ENCODE measurements at places on chromosomes 2 and 18.

DNA sequence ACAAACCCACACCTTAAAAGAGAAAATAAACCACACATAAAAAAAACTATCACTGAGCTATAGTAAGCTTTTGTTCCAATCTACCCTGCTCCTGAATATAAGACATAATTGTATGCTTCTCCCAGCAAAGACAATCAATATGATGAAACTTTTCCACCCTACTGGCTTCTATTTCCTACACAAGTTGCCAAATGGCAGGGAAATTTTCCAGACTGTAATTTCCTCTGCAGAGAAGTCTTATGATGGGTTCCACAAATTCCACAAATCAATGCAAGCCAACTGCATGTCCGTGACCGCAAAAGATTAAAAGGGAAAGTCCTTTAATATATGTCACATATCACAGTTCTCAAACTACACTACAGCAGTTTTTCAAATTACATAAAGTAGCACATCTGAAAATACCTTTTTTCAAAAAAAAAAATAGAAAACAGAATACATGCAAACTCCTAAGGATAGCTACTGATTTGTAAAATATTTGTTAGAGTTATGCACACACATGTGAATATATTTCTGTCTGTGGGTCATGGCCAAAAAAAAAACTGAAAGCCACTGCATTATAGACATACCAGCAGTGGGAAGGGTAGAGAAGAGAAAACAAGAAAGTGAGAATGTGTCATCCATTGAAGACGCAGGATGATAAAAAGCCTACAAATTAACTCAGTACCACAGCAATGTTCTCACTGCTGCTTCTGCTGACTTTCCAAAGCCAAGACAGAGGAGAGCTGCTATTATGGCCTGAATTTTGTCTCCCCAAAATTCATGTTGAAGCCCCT, 61.4 kb downstream of the RPL31 start:
- DNase-seq: no peak

DNA sequence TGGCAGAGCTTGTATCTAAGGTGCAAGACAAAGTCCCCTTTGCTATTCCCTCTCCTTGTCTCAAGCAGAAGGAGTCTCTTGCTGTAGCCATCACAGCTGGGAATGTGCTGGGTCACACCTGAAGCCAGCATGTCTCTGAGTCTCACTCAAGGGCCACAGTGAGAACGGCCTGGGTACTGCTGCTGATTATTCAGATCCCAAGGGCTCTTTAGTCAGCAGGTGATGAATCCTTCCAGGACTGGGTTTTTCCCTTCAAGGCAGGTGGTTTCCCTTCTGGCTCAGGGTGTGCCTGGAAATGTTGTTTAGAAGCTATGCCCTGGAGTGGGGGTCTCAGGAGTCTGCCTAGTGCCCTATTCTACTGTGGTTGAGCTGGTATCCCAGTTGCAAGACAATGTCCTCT, 356.3 kb downstream of the PARD3B start:
- no peak for DNase-seq

DNA sequence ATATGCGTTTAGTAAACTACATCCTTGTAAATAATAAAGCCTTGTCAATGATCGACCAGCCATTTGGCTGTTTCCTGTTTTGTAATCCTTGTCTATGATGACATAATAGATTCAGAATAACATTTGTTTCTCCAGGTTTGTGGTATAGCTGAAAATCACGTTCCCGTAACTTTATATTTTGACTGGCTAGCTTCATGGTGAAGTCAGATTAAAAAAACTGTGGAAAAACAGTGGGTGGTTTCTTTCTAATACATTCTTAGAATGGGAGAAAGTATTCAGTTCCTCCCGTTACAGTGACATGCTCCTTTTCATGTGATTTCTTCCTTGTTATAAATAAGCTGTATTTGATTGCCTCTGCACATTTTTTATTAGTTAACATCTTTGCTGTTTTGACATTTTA, 366.9 kb downstream of the NYAP2 start:
- DNase-seq: no peak

DNA sequence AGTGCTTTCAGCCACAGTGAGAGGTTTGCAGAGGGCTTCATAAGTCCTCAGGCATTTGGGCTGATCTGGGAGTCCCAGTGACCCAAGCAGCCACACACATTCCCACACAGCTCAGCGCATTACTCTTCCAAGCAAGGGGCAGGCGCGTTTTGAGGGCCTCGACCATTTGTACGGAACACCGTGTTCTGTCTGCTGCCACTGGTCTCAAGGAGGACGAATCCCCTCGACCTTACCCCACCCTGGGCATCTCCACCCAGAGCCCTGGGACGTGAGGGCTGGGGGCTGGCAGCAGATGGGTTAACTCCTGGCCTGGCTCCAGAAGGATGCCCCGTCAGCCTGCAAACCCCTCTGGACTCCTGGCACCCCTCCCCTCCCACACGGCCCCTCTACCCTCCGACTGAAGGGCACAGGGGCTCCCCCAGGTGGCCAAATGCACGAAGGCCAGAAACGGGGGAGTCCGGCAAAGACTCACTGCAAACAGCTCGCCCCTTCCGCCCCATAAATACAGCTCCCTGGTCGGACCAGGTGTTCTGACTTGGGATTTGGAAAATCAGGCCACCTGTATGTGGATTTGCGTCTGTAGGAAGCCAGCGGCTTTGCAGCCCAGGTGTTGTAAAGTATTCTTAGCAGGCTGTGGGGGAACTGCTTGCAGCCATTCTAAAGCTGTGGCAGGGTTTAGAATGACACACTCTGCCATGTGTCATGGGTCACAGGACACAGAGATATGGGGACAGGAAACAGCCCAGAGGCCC, 33.6 kb upstream of the PTMA start:
- DNase-seq: peak; percentile 61
